NCI-H1105 (cell line): ENCODE measurements at places on chromosomes 1 and 21.

DNA sequence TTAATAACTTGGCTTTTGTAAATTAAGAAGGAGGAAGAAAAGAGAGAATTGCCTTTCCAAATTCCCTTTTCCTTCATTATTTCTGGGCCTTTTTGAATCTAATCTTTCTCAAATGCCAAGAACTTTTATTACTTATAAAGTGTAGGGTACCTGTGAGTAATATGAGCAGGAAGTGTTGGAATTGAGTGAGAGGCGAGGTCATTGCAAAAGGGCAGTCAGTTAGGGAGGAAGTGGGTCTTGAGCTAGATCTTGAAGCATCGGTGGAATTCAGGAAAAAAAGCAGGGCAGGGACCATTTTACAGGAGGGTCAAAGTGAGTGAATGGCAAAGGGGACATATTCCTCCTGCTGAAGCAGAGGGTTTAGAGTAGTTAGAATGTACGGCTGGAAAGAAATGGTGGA, 23.4 kb downstream of the DDI2 start:
- no peak for DNase-seq

DNA sequence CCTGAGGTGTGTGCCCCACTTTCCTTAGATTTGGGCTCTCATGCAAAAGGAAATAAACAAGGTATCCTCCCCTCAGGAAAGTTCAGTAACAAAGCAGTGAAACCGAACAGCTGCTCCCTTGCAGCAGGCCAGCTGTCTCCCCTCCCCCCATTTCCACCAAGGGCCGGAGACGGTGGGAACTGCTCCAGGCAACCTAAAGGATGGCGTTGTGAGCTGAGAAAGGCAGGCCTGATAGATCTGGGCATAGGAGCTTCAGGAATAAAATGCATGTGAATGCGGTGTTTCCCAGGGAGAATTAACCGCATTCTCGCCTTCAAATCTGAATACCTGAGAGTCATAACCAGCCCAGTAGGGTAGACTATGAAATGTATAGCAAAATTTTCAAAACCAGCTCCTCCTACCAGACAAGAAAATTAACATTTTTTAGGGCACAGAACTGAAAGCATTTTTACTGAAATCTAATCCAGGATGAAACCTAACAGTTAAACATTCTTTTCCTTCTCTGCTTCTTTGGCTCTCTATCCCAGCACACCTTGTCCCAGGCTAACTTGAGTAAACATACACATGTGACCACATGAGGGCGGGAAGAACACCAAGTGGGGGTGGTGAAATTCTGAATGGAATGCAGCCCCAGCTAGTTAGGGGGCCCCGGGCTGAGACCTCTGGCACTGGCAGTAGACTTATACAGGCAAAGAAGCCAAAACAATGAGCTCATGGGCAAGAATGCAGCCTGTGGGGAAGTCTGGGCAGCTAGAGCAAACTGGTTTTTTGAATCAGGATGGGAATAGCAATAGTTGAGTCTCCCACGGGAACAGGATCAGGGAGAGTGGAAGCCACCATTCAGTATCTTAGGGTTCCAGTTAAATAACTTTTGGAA, 11.5 kb downstream of the MCL1 start:
- DNase-seq, result peak; percentile 73

DNA sequence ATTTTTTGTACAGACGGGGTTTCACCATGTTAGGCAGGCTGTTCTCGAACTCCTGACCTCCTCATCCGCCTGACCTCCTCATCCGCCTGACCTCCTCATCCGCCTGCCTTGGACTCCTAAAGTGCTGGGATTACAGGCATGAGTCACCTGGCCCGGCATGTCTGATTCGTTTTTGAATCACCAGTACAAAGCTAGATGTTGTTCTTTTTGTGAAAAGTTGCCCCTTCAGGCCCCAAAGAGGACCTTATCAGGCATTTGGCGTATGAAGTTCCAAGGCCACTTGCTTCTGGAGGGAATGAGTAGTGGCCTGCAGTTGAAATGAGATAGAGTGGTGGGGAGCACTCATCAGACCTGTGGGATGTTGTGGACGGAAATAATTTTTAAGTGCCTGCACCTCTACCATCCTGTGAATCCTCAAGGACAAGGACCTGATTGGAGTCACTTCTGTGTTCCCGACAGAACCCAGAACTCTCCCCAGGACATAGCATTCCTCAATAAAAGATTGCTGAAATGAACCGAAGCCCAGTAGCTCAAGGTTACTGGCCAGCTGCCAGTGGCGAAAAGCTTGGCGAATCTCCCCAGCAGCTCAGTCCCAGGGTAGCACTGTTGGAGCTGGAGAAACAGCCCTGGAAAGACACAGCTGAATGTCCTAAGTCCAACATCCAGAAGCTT, 50.1 kb downstream of the NDUFS5 start:
- DNase-seq, result no peak

- DNase-seq, result no peak
These were observed 16.5 kb downstream of the SLC27A3 start for GRCh38 chr1:153791648-153792253.

GRCh38 chr1:41874151-41874719, 44.5 kb downstream of the HIVEP3 start:
- DNase-seq, result no peak

GRCh38 chr1:57175506-57175905, 209.7 kb upstream of the C8B start:
- no peak for DNase-seq

GRCh38 chr21:35294231-35294898, 245.3 kb upstream of the RUNX1 start:
- peak; percentile 96 for DNase-seq

DNA sequence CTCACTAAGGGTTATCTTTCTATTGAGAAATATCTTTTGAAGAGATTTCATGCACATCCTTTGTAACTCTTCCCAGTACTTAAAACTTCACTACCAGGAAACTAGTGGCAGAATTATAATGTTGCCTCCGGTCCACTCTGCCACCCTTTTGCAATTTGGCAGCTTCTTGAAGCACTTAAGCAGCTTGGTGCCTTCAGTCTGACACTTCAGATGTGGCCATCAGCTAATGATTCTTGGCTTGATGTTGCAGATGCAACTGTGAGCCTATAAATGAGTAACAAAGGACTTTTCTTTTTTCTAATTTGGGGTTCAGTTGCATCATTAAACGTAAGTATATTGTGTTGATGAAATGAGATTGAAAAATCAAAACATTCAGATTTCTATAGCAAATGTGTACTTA, 187.5 kb upstream of the C21orf91 start:
- peak; percentile 34 for DNase-seq

GRCh38 chr21:24289539-24289938, 1317.7 kb downstream of the MRPL39 start:
- peak; percentile 19 for DNase-seq

GRCh38 chr1:222331340-222331739, 216.6 kb downstream of the HHIPL2 start:
- no peak for DNase-seq

DNA sequence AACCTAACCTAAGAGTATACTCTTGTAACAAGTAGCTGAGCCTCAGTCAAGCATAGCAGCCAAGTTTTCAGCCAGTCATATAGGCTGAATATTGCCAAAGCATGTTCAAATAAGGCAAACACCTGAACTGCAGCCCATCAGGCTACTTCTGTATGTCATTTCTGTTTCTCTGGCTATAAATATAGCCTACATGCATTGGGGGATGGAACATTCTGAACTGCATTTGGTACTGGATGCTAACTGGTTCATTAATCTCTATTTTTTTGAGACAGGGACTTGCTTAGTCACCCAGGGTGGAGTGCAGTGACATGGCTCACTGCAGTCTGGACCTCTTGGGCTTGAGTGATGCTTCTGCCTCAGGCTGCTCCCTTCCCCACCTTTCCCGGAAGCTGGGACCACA, 37.3 kb downstream of the MAST2 start:
- no peak for DNase-seq

DNA sequence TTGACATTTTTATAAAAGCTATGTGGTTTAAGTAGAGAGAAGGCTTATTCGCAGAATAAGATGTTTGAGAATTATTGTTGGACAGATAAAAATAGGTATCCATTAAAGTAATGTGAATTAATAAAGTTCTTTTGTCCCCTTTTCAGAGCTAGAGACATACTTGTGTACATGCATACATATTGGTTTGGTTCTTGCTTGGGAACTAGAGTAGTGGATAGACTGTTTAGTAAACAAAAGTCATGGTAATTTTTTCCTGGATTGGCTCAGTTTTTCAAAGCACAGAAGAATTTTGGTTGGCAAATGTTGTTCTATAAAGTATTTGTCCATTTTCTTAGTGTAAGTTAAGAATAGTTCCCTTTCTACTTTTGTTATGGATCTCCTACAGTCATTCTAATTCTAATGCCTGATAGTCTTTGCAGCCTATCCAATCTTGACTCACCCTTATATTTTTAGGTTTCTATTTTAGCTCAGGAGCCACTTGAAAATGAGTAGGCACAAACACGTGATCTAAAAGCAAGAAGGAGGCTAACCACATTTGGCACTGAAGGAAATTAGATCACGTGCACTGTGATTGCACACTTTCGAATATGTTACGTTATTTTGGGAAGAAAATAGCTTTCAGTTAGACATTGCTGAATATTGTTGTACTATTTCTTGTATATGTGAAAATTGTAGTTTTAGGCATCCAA, 47.0 kb downstream of the RABGAP1L start:
- DNase-seq, result no peak

GRCh38 chr1:226604560-226605317, 56.2 kb downstream of the STUM start:
- DNase-seq, result no peak

DNA sequence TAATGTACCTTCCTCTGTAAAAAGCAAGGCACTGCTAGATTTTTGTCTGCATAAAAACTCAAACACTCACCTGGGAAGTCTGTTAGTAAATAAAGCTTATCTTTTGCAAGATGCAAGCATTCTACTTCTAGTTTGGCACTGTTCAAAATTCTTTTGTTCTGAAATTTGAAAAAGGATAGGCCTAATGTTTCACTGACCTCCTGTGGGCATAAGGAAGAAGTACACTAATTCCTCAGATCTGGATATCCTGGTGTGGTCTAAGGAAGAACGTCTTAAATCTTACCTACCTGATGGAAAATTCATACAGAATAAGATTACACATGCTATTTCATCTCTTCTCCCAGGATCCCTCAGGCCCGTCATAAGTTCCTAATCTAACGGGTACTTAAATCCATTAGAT, 93.5 kb upstream of the CAMK1G start:
- DNase-seq, result no peak

DNA sequence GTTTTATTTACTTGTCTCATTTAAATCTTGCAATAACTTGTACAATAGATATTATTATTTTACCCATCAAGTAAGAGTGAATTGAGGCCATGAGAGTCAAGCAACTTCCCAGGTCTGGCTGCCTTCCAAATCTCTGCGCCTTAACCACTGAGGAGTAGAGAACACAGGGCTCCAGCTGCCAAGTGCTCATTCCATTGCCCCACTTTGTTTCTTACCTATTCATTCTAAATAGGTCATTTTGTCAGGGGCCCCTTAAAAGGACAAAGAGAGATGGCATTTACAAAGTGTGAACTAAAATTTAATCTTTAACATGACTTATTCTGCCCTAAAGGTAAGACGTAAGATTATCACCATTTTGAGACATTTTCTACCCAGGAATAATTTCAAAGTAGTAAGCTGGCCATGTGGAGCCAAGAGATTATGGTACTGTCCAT, 3.5 kb downstream of the PPP1R15B start:
- peak; percentile 33 for DNase-seq

DNA sequence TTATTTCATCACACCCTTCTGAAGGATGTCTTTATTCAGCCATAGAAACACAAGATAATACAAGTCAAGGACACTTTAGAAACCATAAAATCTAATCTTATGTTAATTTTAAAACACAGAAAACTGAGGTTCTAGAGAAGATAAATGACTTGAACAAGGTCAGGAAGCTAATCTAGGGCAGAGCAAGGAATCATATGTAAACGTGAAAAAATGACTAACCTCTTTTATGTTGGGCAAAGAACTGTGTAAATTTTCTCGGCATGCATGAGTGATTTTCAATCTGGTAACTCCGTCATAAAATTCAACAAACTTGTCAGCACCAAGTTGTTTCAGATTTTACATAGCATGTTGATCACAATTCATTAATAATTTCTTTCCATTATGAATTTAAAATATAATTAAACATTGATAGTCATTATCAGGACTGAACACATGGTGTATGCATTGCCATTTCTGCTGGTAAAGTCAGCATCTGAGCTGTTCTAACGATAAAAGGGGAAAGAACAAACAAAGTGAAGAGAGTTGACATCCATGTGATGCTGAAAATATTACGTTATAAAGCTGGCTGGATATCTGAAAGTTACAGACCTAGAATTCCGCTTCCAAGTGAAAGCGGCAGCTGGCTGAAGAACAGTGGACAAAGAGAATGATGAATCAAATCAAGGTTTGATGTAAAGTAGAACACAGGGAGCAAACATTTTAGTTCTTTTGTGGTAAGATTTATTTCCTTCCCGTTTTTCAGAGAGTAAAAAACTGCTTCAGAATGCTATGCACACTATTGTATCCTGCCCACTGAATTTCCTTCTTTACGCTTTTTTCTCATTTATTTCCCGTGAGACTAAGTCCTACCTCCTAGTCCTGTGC, 1037.4 kb upstream of the TMPRSS15 start:
- no peak for DNase-seq

DNA sequence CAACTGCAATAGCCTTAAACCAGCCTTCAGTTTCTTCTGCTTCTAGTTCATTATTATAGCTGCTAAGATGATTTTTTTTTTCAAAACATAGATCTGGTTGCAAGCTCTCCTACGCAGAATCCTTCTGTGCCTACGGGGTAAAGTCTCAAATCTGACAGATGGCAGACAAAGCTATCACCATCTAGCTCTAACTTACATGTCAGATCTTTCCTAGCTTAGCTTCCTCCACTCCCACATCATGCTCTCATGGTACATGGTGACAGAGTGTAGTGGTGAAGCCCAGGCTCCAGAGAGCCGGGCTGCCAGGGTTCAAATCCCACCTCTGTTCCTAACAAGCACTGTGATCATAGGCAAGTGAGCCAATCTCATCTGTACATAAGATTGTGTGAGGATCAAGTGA, 24.2 kb upstream of the GUCA2B start:
- no peak for DNase-seq

- DNase-seq, result no peak
These were observed 39.8 kb downstream of the MYSM1 start for GRCh38 chr1:58660105-58660504.

DNA sequence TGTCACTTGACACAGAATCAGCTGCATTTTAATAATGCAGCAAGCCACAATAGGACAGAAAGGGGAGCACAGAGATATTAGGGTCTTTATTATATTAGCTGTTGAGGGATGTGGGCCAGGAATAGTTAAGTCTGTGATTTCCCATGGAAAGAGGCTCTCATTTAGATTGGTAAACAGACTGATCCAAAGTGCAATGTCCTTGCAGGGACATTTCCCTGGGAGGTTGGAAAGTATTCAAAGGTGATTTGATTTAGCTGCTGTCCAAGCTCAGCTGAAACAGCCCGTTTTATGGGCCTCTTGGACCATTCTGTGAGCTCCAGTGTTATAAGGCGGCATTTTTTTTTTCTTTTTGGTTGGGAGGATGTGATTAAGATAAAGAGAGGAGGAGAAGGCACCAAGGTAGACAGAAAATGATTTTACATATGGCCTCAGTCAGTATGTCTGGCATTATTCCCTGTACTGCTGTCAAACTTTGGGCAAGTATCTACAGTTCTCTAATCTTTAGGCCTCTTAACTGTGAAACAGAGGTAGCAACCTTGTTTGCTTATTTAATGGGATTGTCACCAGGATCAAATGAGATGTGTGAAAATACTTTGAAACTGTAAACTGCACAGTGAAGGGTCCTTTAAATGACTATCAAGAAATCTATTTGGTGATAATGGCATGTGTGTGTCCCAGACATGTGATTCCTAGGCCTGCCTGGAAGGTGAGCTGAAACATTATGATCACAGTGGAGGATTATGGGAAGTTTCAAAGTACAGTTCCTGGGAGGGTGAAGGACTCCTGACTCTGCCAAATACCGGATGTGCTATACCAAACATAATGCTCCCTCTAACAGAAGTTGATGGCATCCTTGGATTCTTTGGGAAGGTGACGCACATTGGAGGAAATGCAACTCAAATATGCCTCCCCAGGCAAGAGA, 62.2 kb downstream of the NOS1AP start:
- no peak for DNase-seq
